ENCODE measurements at places on chromosomes 1 and 21.

DNA sequence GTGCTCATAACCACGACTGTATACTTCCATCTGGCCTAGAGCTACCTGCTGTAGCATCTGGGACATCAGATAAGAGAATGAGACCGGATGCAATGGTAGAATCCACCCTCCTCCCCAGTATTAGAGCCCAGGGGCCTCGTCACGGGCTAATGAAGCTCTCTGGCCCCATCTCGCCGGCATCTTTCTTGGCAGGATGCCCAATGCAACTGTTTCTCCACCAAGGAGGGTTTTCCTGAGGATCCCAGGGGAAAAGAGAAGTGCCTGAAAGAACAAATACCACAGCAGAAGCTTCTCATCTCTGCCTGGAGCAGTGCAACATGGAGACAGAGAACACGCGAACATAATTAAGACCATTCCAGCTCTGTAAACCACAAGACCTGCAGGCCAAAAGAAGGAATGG is 80.0 kb downstream of the VWA5B1 start:
- no peak for DNase-seq

DNA sequence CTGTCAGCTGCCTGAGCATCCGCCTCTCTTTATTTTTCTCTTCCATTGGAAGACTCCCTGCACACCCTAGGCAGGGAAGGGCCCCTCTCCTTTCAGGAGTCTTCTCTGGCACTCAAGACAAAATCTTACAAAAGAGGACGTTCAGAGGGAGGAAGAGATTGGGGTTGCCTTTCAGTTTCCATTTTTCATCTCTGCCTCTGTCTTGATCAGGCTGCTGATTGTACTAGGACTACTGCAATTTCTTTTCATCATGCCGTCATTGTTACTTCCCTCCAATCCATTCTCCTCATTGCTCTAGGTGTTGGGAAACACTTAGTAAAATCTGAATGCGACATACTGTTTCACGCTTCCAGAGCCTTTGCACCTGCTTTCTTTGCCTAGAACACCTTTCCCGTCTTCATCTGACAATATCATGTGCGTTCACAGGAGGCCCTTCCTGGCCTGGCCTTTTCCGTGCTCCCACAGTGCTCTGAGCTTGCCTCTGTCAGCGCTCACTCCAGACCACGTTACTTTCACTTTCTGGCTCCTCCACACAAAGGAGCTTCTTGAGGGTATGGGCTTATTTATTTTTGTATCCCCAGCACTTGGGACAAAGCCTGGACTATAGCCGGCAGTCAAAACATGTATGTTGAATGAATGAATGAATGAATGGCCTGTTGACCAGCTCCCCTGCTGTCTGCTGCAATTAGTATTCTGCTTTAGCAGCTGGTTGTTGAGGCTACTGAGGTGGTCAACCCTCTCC is 10.9 kb downstream of the LRRC71 start:
- no peak for DNase-seq

- no peak for DNase-seq
Measured at GRCh38 chr1:185419718-185420117, 102.7 kb upstream of the IVNS1ABP start.

- DNase-seq, result no peak
Measured at GRCh38 chr1:192610112-192610889, 25.6 kb upstream of the RGS13 start.

GRCh38 chr1:153431427-153431826 is 15.1 kb downstream of the S100A7A start:
- DNase-seq, result no peak

DNA sequence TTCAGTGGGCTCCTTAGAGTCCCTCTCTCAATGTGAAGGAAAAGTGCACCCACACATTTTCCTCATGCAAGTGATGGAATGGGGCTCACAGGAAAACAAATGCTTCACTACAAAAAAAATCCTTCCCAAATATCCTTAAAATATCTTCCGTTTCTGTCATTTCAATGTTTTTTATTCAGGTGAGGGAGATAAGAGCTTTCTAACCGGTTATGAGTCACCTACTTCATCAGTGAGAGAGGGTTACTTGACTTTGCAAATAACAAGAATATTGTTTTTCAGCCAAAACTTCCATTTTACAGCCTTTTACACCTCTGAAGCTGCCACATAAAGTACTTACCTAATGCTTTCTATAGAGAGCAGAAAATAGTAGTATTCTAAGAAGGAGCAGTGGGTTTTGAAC is 98.3 kb upstream of the CD55 start:
- no peak for DNase-seq

DNA sequence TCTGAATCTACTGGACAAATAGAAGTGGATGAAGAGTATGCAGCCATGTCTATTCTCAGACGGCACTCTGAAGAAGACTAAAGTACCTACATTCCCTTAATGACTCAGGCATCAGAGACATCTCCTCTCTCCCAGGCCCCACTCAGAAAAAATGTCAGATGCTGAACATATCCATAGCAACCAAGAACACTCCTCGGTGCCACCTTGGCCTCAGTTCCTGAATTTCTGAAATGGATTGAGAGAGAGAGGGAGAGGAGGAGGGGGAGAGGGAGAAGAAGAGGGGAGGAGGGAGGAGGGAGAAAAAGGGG is 16.0 kb upstream of the OVAAL start:
- DNase-seq, result no peak

DNA sequence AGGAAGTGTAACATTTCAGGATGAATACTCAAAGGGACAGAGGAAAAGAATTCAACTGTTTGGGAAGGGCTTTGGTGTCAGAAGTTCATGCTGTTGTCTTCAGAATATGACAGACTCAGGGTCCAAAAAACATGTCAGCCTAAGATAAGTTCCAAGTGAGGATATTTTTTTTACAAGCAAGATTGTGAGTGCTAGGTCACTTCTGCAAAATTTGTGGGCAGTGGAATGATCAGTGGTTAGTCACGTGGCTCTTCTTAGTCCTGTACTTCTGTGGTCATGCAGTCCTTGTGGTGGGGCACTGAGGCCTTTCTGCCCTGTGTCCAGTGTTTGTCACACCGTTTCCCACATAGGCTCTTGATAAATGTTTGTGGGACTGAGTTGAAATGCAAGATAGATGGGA is 5.2 kb downstream of the RGL1 start:
- DNase-seq, result no peak

- no peak for DNase-seq
Measured at GRCh38 chr1:201245082-201245481, 38.2 kb upstream of the PKP1 start.

- DNase-seq, result no peak
Measured at GRCh38 chr1:40092706-40093639, 4.1 kb downstream of the PPT1 start.

GRCh38 chr1:40307186-40307585 is 9.9 kb downstream of the COL9A2 start:
- no peak for DNase-seq

DNA sequence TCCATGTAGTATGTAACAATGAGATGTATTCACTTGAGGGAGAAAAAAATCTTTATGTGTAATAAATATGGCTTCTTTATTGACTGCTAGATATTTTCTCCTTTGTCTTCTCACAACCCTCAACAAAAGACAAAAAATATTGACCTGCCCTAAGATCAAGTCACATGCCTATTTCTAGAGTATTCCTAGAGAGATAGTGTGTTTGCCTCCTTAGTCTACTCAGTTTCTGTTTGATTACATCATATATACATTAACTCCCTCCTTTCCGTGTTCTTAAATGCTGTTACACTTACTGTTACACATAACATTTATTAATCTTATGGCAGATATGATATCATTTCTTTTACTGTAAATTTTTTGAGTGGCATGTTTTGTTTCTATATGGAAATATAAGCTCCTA is 281.6 kb upstream of the RGS18 start:
- no peak for DNase-seq

GRCh38 chr1:5649166-5649551 is 343.1 kb downstream of the NPHP4 start:
- no peak for DNase-seq

DNA sequence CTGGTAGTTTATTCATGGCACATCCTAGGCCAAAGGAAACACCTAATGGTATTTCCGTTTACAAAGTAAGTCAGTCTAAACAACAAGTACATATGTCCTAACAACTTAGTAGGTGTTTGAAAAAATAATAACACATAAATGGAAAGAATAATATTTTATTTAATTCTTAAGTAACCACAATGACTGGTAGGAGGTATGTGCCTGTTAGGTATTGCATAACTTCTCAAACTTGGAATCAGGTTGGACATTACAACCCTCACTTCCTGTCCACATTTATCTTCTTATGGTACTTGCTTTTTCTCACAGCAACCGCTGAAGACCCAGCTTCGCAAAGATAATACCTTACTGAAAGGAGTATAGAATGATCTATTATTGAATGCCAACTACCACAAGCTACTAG is 64.2 kb downstream of the VPS13D start:
- no peak for DNase-seq

GRCh38 chr1:177732178-177732577 is 237.7 kb downstream of the SEC16B start:
- no peak for DNase-seq

- no peak for DNase-seq
Measured at GRCh38 chr1:66231217-66231616, 302.7 kb upstream of the SGIP1 start.

GRCh38 chr1:154335025-154335714 is 9.8 kb downstream of the ATP8B2 start:
- DNase-seq, result peak; percentile 86

GRCh38 chr1:47849591-47850261 is 147.5 kb downstream of the TRABD2B start:
- no peak for DNase-seq

DNA sequence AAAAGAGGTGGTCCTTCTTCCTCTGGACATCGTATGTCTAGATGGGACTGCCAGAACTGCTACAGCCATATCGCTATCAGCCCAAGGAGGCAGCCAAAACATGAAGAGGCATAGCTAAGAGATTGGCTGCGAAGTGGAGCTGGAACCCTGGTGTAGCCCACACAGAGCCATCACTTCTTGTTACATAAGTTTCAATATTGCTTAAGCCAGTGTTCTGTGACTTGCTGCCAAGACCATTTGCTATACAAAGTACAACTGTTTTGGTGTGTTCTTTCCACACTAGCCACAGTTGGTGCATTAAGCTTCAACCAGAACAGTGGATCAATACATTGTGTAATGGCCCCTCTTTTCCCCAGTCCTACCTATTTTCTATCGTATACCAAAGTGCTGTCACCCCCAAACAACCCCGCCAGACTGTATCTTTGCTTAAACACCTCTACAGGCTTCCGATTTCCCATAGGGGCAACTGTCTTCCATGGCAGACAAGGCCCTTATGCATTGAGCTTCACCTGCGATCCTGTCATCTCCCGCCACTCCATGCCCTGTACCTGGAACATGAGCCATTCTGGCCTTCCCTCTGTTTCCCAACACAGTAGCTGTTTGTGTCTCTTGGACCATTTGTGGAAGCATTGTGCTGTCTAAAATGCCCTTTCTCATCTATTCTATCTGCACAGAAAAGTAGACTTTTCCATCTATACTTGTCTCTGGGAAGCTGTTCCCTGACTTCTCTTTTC is 241.8 kb downstream of the TTLL7 start:
- no peak for DNase-seq

DNA sequence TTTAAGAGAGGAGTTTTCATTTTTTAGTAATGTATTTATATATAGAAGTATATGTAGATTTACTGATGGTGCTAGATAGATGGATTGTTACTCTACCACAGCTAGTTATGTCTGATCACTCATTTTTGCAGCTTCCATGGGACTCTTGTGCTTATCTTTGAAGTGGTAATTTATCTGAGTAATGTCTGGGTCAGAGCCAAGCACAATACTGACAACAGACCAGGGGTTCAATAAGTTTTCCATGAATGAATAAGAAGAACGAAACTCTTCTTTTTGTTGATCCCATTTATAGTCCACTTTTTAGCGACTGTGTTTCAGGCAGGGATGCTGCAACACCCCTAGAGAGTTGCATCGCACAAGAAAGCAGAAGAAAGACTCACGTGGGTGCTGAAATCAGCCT is 935.2 kb downstream of the PLA2G4A start:
- no peak for DNase-seq

- no peak for DNase-seq
Measured at GRCh38 chr1:2552189-2552588, 4.0 kb upstream of the TNFRSF14 start.

- no peak for DNase-seq
Measured at GRCh38 chr1:55309053-55309452, 93.9 kb upstream of the USP24 start.

- DNase-seq, result no peak
Measured at GRCh38 chr1:160486453-160486852, 36.6 kb downstream of the SLAMF6 start.

GRCh38 chr1:186745531-186746146 is 65.4 kb upstream of the PTGS2 start:
- no peak for DNase-seq

- DNase-seq, result no peak
Measured at GRCh38 chr1:222996310-222996975, 146.6 kb downstream of the TLR5 start.

DNA sequence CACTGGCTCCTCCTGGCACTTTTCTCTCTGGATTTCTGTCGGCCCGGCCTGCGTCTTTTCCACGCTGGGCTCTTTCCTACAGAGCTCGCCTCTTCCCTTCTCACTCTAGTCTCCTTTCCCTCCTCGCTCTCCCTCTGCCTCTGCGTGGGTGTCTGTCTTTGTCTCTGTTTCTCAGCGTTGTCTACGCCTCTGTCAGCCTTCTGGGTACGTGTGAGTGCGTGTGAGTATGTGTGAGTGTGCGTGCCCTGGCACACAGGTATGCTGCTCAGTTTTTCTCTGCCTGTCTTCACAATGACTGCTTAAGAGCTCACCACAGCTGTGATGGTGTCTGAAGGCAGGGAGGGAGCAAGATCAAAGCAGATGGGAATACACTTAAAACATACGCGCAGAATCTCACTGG is 77.7 kb downstream of the KIRREL1 start:
- DNase-seq, result no peak

DNA sequence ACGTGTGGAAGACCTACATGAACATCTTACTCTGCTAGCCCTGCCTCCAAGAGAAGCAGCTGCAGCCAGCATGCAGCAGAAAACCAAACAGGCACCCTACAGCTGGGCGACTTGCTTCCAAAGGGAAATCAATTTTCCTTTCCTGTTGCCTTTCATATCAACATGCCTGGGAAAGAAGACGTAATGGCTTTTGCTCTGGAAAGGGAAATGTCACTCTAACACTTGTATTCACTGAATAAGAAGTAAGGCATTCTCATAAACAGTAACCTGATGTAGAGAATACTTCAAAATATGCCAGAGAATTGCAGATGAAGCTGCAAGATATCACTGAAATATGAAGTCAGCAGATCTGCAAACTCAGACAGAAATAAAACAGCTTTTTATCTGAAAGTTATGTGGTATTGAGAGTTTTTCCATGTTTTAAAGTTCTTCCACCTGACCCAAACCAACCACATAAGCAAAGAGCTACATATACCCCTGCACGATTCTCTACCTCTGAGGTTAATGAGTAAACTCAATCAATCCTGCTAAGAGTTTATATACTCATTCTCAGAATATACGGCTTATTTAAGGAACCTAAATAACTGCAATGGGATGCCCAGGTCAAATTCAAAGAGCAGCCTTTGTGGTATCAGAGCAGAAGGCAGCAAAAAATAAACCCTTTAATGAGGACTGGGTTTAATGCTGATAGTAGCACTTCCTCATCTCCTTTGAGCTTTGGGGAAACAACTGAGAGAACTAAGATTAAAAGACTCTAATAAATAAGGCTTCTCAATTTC is 150.9 kb downstream of the RERE start:
- DNase-seq, result no peak

Measured in Caco-2 (cell line).